ENCODE measurements at places on chromosomes 7 and 10. TPM values are rescaled to one million over a fixed set of nuclear protein-coding genes. Genes with fewer than 3 reads are reported as not detected.

SRRM3 gene
- 0.53 TPM for total RNA-seq

MMP21 gene
- 0.30 TPM for total RNA-seq

CPN1 gene
- total RNA-seq, result not detected

ANKRD16 gene
- total RNA-seq, result 5.1 TPM
